ENCODE measurements at places on chromosomes 4 and X. TPM values are rescaled to one million over a fixed set of nuclear protein-coding genes. Genes with fewer than 3 reads are reported as not detected.

Gene GAGE1
- total RNA-seq, result not detected

Gene MYOZ2
- not detected for total RNA-seq

Gene SSX2B
- not detected for total RNA-seq

Gene PAGE2B
- total RNA-seq, result not detected

Gene DDX53
- total RNA-seq, result not detected

Gene FGFBP2
- not detected for total RNA-seq

Gene OGT
- total RNA-seq, result 35.3 TPM

Gene PAK3
- 1.2 TPM for total RNA-seq

Gene CPLX1
- total RNA-seq, result 0.28 TPM

Gene FHDC1
- total RNA-seq, result 3.6 TPM

Gene ERAS
- total RNA-seq, result not detected

Gene TKTL2
- not detected for total RNA-seq

Gene UGT2B15
- total RNA-seq, result 1.2 TPM
